Left renal pelvis (tissue), 4 donors: ENCODE measurements at places on chromosomes 2 and 18.

- no peak for DNase-seq
Measured at GRCh38 chr2:199464606-199465352, 7.0 kb upstream of the SATB2 start.

DNA sequence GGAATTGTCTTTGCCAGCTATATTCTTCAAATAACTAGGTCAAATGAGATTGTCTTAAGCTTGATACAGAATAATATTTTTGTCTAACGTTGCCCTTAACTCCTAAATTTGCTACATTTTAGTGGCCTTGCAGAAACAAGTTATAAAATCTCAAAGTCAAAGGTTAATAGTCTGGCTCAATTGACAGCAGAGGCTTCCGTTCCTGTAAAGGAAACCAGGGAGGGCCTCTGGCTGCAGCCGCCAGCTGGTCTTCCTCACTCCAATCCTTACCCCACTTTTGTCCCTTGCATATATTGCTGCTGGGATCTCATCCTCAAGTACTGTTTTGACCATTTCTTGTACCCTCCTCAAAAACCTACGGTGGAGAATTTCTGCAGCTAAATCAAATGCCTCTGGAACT lies 17.1 kb downstream of the CYB5A start:
- no peak for DNase-seq

- DNase-seq = peak; percentile 58
Measured at GRCh38 chr2:69893684-69894551, at the start of gene SNRNP27. Gene SNRNP27 (plus strand): TSS chr2:69893956. CDS start chr2:69893985, 29 bp downstream.

GRCh38 chr2:165428926-165429325 lies 40.6 kb upstream of the CSRNP3 start:
- no peak for DNase-seq

DNA sequence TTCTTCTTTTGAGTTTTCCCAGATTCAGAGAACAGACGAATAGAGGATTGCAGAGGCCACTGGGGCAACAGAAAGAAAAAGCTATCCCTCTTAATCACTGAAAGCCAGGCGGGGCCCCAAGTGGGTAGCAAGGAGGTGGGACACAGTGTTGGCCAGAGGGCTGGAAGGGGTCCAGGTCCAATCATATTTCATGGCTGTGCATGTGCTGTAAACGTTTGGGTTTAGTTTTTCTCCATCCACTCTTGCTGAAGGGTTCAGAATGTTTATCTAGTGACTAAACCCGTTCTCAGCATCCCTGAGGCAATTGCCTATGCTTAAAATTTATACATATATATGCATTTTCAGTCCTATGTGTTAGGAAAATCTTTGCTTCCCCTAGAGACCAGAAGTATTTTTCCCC lies 99.4 kb upstream of the EPHA4 start:
- no peak for DNase-seq

DNA sequence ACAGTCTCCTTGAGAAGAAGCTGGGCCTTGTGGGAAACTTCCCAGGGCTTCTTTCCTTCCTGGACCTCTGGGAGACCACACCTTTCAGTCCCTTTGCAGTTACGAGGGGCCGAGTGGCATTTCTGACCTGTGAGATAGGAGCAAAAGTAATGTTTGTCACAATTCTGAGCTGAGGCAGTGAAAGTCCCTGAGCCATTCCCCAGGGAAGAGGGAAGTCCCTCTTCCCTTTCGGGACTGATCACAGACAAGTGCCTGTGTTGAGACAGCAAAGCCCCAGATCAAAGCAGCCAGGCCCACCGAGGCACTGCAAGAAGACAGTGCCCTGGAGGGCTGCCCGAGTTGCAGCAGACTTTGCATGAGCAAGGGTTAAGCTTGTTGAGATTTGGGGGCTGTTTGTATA lies 41.9 kb downstream of the RHOB start:
- no peak for DNase-seq

- DNase-seq = no peak
Measured at GRCh38 chr2:65228263-65228750, 676 bp downstream of the ACTR2 start.

GRCh38 chr18:22694954-22695353 lies 238.2 kb upstream of the RBBP8 start:
- no peak for DNase-seq

DNA sequence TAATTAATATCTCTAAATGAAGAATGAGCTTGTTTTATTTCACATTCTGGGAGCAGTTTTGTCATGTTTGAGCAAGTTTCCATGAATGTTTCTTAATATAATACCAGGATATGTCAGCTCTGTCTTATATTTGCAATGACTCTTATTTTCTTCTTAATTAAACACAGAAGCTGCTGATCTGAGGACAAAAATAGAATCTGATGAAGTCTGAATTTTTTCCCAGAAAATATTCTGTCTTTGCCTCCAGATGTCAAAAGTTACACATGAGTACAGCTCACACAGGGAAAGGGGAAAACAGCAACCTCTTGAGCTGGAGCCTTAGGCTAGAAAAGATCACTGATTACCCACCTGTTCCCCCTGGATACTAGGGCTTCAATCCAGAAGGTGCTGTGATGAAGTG lies 606.6 kb upstream of the SYT4 start:
- DNase-seq = no peak

- no peak for DNase-seq
Measured at GRCh38 chr2:26034637-26034992, 731 bp downstream of the RAB10 start.

- no peak for DNase-seq
Measured at GRCh38 chr2:70141902-70142589, 48.8 kb downstream of the C2orf42 start.

GRCh38 chr2:240982821-240983281 lies 15.6 kb upstream of the SNED1 start:
- DNase-seq = no peak

GRCh38 chr2:191936882-191937405 lies 90.1 kb upstream of the CAVIN2 start:
- DNase-seq = no peak

- DNase-seq = no peak
Measured at GRCh38 chr2:8086796-8087479, 594.9 kb upstream of the ID2 start.

DNA sequence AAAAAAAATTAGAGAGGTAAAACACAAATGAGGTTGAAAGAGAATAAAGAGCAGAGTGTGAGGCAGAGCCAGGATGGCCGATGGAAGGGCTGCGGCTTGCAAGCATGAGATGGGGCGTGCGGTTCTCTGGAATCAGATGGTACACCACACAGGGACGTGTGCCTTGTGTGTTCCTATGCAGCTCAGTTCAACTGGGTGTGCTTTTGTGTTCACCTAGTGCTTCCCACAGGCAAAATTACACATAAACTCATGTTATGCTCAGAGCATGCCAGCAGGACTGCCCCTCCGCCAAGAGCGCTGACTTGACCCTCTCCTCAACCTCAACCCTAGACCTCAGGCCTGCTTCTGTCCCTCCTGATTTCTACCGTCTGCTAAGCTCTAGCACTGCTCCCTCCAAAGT lies 24.4 kb downstream of the STARD7 start:
- DNase-seq = no peak

DNA sequence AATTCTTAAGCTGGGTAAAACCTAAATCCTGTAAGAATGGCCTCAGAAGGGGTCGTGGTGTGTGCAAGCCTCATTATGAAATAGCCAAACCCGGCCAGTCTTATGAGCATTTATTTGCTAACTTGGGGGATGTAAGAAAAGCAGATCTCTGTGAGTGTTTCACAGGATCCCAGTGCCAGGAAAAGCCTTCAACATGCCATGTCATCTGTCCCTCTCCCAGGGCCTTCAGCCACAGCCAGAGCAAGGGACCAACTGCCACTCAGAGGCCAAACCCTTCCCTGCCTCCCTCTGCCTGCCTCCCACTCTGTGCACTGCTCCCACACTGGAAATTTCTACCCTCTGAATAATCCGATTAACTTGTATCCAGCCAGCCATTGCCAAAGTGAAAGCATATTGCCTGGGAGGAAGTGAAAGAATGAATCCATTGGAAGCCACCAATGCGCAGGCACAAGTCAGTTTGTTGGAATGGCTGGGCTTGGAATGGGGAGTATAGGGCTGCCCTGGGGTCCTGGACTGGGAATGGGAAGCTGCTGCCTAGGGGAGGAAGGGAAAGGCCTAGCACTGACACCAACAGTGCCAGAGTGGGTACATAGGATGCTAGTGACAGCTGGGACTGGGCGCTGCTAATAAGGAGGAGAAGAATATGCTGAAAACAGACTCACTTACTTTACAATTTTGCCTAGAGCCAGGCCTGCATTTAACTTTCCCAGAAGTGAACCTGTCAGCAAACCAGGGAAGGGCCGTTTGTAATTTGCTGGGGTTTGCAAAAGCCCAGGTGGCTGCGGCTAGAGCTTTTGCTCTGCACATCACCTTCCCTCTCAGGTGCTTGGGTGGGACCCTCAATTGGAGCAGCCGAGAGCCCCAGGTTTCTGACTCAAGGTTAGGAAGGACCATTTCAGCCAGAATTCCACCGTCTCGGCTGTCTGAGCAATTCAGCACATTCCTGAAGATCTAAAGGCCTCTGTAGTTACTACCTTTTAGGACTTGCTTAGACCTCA lies 146.6 kb upstream of the NCK2 start:
- DNase-seq = no peak

DNA sequence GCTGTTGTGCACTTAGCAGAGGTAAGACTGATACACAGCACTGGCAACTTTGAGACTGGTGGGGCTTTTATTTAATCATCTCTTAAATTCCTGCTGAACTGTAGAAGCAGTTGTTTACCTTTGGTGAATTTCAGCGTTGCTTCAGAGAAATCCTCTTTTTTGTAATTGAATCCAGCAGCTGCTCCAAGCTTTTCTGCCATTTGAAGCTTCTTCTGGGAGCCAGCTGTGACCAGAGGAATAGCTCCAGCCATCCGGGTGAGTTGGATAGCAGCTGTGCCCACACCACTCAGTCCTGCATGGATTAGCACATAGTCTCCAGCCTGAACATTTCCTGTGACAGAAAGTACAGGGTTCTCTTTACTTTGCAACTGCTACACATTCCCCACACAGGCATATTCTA lies 3.9 kb downstream of the TP53I3 start:
- DNase-seq = no peak

GRCh38 chr2:234864506-234864905 lies 87.3 kb upstream of the SH3BP4 start:
- DNase-seq = no peak

- DNase-seq = no peak
Measured at GRCh38 chr2:109353806-109354745, 225.1 kb downstream of the SH3RF3 start.

- DNase-seq = no peak
Measured at GRCh38 chr2:25512707-25513106, 160.7 kb downstream of the DTNB start.

- DNase-seq = no peak
Measured at GRCh38 chr18:77119851-77120491, 12.6 kb downstream of the MBP start.

DNA sequence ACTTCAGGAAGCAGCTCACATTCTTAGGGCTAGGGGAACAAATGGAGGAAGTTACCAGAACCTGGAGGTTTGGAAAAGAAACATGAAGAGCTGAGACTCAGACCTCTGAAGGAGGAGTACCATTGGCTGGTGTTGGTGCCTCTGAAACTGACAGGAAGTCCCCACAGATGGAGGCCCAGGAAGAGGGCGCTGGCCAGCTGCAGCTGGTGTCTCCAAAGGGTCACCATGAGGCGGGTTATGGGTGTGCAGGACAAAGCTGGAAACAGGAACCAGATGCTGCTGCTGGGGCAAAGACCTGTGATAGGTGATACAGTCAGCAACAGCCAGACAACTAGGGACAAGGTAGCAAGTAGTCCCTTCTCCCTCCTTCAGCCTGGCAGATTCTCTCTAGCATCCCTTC lies 136.5 kb upstream of the SERPINE2 start:
- DNase-seq = no peak

GRCh38 chr18:8994603-8995002 lies 107.9 kb upstream of the NDUFV2 start:
- no peak for DNase-seq

DNA sequence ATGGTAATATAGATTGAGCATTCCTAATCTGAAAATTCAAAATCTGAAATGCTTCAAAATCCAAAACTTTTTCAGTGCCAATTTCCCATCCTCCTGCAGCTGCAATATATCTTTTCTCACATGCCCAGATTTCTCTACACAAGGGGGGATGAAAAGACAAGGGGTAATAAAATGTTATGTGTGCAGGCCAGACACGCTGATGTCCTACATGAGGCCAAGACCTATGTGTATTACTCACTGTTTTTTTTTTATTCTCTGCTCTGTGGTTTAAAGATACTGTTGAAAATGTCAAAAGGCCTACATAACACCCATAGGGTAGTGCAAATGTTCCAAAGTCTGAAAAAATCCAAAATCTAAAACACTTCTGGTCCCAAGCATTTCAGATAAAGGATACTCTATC lies 41.2 kb upstream of the CWC22 start:
- no peak for DNase-seq

DNA sequence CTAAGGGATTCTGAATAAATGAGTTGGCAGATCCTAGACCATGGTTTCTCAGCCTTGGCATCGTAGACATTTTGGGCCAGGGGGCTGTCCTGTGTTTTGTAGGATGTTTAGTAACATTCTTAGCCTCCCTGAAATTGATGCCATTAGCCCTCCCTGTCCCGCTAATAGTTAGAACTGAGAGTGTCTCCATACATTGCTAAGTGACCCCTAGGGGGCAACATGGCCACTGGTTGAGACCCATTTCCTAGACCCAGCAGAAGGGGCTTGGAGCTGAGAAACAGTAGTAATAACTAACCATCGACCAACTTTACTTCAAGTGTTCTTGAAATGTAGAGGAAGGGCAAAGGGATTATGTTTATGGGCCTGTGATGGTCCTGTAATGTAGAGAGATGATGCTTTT lies 40.8 kb downstream of the KCMF1 start:
- no peak for DNase-seq

GRCh38 chr2:238415036-238415764 lies 11.5 kb upstream of the ASB1 start:
- no peak for DNase-seq

- no peak for DNase-seq
Measured at GRCh38 chr2:230459216-230459615, 43.2 kb downstream of the SP100 start.

DNA sequence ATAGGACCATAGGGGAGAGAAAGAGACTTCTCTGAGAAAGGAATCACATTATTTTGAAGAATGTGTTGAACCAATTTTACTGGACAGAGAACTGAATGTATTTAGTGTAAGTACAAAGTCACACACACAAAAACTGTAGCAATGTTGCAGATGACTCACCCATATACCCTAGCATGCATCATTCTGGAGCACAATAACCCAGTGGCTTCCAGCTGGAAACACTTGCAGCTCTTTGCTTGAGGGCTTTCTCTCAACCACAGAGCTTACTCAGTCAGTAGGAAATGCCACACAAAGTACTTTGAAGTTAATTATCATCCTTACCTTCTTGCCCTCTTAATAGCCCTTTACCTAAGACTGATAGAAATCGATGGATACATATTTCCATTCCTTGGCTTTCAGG lies 760.0 kb upstream of the FSHR start:
- no peak for DNase-seq

- DNase-seq = no peak
Measured at GRCh38 chr18:3924455-3924854, 474.5 kb downstream of the TGIF1 start.

DNA sequence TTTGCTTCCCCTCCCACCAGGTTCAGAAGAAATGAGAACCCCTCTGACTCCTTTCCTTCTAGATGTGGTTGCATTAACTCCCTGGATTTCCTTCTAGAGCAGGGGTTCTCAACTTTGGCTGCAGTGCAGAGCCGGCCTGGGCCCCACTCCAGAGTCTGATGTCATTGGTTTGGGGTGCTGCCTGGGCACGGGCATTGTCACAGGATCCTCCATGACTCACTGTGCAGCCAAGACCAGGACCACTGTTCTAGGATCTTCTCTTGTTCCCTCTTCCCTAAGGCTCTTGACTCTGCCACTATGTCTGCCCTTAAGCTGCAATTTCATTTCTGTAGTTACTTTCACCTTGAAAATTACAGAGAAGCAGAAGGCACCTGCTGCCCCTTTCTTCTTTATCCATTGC lies 31.8 kb downstream of the TBC1D8 start:
- no peak for DNase-seq
